ENCODE measurements at places on chromosomes 7 and 10.

DNA sequence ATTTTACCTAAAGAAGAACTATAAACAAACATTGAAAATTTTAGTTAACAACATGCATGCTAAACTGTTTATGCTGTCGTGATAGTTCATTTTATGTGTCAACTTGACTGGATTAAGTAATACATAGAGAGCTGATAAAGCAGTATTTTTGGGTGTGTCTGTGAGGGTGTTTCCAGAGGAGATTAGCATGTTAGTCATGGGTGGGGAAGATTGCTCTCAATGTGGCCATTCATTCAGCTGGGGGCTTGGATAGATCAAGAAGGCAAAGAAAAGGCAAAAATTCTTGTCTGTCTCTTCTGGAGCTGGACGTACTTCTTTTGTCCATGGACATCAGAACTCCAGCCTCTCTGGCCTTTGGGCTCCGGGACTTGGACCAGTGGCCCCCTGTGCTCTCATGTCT is 172.9 kb upstream of the SEMA3E start:
- no peak for DNase-seq
- H3K27ac ChIP-seq = no peak overlapping the region
- no peaks in the 10 kb centered on the region for H3K36me3 ChIP-seq
- no peaks in the 10 kb centered on the region for H3K27me3 ChIP-seq

- peak; percentile 2 for DNase-seq
- peaks cover 12% of the 10 kb centered on the region for H3K4me1 ChIP-seq
- H3K36me3 ChIP-seq = peaks cover 6% of the 10 kb centered on the region
- H3K27me3 ChIP-seq = no peaks in the 10 kb centered on the region
Measured at GRCh38 chr7:102040569-102040968, 223.1 kb downstream of the CUX1 start.

- peaks cover 2% of the 10 kb centered on the region for H3K36me3 ChIP-seq
- H3K27me3 ChIP-seq = no peaks in the 10 kb centered on the region
- H3K27ac ChIP-seq = no peak overlapping the region
Measured at GRCh38 chr7:98276241-98276761, 5.2 kb upstream of the BRI3 start.

DNA sequence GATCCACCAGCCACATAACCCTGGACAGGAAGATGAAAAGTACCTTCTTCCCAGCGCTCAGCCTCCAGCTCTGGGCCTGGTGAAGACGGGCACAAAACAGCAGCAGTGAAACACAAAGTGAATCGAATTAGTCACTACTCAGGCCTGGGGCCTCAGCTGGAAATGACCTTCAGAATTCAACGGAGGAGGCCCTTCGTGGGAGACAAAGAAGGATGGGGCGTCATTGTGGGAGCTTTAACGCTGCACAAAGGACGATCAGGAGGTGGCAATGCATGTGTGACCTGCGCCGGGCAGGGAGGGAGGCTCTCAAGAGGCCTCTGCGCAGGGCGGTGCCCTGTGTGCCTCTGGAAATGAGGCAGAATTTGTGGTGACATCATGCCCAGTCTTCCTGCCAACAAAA is 161.9 kb downstream of the DNAJB6 start:
- peaks cover 53% of the 10 kb centered on the region for H3K4me1 ChIP-seq
- peaks cover 7% of the 10 kb centered on the region for H3K27me3 ChIP-seq
- no peak overlapping the region for H3K4me3 ChIP-seq
- no peaks in the 10 kb centered on the region for H3K36me3 ChIP-seq

Measured in activated T-cell treated with anti-CD3 and anti-CD28 coated beads, Interleukin-2, amount 50 U/mL, for 24 hours (primary cell).